ENCODE measurements at places on chromosomes 16 and 17. TPM values are rescaled to one million over a fixed set of nuclear protein-coding genes. Genes with fewer than 3 reads are reported as not detected.

The PRSS33 gene
- not detected for total RNA-seq

The CACNG1 gene
- not detected for total RNA-seq

The ABCC12 gene
- not detected for total RNA-seq

The CACNG4 gene
- total RNA-seq = not detected

The EFNB3 gene
- total RNA-seq = 7.0 TPM

The GDPD3 gene
- total RNA-seq = 1.8 TPM

The BCAR1 gene
- total RNA-seq = 67.9 TPM
